Hypothalamus (tissue), 51 donors: ENCODE measurements at places on chromosomes 16 and 17.

- no peak for DNase-seq
Observed at GRCh38 chr16:54270711-54271110, 15.9 kb downstream of the IRX3 start.

DNA sequence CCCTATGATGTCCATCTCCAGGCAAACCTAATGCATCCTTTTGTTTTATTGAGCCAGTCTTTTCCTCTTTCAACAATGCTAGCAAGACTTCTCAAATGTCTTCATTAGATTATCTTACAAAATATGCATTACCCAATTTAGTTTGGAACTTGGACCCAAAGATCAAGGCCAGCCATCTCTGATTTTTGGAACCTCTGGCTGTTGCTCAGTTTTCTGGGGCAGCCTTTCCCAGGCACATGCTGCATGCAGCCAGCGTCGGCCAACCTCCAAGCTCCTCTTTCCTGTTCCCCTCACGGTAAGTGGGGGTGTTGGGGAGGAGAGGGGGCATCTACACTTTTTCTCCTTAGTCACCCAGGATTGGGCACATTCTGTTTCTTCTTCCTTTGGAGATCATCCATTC lies 189.3 kb downstream of the PRKCA start:
- no peak for DNase-seq

- no peak for DNase-seq
Observed at GRCh38 chr17:77727037-77727615, 231.4 kb upstream of the TNRC6C start.

- no peak for DNase-seq
Observed at GRCh38 chr17:55162556-55162946, 102.2 kb upstream of the HLF start.

GRCh38 chr16:77137045-77137444 lies 53.9 kb upstream of the MON1B start:
- DNase-seq, result no peak

DNA sequence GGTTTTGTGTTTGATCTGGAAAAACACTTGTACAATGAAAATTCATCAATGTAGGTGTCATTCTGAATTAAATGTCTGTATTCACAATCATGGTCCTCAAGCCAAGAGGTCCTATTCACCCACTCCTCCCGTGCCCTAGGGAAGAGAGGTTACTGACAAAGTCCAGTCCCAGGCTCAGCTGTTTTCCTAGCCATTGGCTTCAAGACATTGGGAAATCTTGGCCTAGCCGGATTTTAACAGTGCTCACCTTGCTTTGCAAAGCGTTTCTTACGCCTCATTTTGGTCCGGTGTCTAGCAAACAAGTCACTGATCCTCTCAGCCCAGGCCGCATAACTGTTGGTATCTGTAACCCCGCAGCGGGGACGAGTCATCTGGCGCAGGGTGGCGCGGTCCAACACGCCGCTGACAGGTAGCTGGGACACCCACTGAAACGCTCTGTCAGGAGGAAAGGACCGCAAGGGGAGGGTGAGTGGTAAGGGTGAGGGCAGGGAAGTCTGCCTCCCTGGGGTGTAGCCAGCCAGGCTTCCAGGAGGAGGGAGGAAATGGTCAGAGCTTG lies 16.7 kb downstream of the MMP28 start:
- no peak for DNase-seq

DNA sequence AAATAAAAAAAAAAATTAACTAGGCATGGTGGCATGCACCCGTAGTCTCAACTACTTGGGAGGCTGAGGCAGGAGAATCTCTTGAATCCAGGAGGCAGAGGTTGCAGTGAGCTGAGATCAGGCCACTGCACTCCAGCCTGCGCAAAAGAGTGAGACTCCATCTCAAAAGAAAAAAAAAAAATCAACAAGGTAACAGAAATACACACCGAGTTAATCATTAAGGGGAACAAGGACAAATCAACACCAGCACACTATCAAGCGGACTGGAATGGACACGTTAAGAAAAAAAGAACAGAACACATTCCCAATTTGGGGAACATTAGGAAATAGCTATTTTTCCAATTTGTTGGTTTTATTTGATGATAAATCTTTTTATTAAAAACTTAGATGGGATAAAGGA lies 28.4 kb upstream of the GLG1 start:
- DNase-seq, result no peak

- no peak for DNase-seq
Observed at GRCh38 chr16:75754141-75754540, 27.9 kb upstream of the CPHXL start.

- DNase-seq, result no peak
Observed at GRCh38 chr17:59490216-59490615, 75.2 kb upstream of the DHX40 start.

DNA sequence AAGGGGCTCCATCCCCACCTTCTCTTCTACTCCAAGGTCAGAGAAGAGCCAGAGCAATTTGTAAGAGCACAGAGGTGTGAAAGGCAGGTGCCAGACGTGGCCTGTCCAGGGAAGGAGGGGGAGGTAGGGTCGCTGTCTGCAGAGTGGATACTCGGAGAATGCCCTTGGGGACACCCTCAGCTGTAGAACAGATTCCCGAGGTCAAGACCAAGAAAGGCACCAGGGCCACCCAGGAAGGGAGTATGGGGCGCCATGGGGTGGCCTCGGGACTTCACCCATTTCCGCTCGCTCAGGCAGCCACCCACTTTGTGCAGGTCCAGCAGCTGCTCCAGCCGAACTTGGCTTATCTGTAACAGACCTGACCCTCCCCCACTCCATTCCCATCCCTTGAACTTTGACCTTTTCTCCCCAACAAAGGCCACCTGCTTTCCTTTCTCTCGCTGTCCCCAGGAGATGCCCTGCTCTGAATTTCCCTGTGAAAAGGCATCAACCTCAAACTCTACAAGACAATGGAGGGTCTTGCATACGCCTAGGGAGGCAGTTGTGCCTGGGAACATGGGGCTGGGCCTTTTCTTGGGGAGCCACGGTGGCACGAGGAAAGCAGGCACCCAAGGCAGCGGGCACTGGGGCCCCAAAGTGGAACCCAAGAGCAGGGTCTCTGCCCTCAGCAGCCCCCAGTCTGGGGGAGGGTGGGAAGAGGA lies 11.3 kb upstream of the AXIN2 start:
- no peak for DNase-seq

- no peak for DNase-seq
Observed at GRCh38 chr16:65384441-65384840, 262.6 kb upstream of the CDH11 start.
